ENCODE measurements at places on chromosomes 2 and 18.

DNA sequence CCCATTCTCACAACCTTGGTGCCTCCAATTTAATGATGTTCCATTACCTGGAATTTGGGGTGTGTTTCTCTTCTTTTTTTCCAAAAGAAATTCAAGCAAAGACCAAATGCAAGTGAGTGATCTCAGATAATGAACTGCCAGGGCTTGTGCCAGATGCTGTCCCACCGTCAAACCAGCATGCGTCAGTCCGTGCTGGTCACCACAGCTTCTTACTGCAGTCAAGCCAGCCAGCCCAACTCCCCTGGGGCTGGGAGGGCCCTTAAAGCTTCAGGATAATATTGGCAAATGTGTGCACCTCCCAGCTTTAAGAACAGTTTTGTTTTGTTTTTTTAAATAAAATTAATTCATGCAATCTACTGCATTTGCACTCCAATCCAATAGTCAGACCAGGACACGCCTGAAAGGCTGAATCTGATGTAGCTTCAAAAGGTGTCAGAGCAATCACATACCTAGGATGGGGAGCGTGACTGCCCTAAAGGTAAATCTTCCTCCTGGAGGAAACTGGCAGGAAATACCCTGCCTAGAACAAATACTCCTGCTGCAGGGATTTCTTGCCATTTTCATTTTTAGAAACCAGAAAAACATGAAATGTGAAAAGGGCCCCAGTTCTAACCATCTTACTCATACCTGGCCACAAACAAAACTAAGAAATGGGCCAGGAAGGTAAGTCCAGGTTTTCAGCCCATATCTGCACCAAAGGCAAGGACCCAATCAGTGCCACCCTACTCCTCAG is 26.8 kb upstream of the SP3 start:
- DNase-seq, result no peak

- DNase-seq, result no peak
These were observed 20.5 kb downstream of the GAREM1 start for GRCh38 chr18:32450026-32450691.

DNA sequence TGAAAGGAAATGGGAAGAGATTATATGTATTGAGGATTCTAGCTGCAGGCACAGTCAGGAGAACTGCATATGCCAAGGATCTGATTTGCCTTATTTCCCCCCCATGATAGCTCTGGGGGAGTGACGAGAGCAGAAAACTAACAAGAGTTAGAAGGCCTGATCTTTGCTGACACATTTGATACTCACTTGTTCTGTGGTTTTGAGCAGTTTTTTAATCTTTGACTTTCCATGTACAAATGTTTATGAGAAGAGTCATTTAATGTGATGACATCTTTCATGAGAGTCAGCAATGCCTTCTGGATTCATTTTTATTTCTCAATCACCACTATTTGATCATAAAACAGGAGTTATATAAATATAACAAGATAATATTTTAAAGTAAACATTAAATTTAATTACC is 12.7 kb upstream of the SERPINB7 start:
- no peak for DNase-seq

- DNase-seq, result no peak
These were observed 88.2 kb downstream of the ACKR3 start for GRCh38 chr2:236657801-236658200.

GRCh38 chr2:6832596-6833299 is 33.0 kb downstream of the CMPK2 start:
- DNase-seq, result no peak
